ENCODE measurements at places on chromosomes 4 and X.

DNA sequence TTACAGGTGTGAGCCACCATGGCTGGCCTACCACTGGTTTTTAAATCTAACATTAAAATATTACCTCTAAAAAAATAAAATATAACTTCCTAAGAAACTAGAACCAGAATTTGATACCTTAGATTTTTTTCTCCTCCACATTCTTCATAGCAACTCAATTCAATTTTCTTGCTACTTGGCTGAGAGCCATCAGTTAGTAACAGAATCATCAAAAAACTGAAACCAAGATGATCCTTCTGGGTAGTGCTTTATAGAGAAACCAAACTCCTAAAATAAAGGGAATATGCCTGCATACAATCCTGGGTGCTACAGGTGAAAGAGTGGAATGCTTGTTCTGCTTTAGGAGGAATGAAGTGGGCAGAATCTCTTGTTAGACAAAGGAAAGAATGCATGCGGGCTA is 64.4 kb downstream of the RPS3A start:
- DNase-seq: no peak

- no peak for DNase-seq
Measured at GRCh38 chr4:184122631-184123408, 94.9 kb downstream of the ENPP6 start.

DNA sequence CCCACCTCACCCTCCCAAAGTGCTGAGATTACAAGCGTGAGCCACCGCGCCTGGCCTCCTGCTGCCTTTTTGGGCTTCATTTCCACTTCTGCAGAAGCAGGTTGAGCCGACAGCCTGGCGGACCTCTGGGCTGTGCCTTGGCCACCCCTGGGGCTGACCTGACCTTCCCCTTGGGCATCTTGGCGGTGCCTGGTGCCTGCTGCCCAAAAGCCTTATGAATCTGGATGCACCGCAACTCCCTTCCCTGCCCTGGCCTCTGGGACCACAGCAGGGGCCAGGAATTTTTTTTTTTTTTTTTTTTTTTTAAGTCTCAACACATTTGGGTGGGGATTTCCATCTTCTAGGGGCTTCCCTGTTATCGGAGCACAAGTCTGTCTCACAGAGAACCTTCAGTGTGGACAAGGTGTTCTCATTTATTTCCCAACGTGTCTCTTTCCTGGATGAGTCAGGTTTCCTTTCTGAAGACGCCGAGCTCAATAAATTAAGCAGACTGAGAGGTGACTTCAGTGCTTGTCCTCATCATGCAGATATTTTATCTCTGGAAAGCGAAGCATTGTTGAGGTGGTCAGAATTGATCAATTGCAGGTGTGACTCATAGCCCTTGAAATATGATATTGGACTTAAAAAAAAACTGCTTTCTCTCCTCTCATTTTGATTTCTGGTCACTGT is 79.7 kb downstream of the SHROOM2 start:
- no peak for DNase-seq

GRCh38 chr4:128380306-128380705 is 92.7 kb upstream of the PGRMC2 start:
- DNase-seq: no peak

DNA sequence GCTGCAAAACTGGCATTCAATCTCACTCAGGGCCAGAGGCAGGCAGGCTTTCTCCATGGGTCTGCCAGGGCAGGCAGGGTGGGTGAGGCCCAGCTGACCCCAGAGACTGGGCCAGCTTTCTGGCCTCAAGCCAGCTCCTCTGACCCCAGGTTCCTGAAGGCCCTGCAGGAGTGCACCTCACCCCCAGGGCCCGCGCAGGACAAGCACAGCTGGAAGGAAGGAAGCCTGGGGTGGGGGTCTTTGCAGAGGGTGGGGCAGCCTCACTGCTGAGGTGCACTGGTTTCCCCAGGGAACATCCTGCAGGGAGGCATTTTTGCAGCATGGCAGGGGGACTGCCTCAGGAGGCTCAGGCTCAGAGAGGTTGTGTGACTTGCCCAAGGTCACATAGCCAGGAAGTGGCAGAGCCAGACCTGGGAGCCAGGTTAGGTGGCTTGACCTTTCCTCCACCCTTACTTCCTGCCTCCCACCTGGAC is 31.5 kb upstream of the AFAP1 start:
- DNase-seq: no peak

DNA sequence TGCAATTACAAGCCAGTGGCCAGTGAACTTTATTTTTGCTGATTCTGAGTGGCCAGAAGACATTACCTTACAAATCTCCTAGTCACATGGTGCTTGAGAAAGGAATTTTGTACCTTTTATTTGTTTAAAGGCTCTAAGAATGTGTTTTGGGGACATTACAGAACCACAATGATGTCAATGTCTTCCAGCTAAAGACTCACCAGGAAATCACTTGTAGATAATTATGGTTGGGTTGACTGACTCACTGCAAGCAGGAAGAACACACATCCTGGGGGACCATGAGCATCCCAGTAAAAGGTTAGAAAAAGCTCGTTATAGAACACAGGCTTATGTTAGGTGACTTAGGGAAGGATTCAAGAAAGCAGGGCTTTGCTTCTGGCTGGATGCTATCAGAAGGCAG is 119.4 kb upstream of the FAM9B start:
- DNase-seq: no peak

GRCh38 chrX:126137899-126138298 is 28.2 kb downstream of the DCAF12L2 start:
- no peak for DNase-seq

DNA sequence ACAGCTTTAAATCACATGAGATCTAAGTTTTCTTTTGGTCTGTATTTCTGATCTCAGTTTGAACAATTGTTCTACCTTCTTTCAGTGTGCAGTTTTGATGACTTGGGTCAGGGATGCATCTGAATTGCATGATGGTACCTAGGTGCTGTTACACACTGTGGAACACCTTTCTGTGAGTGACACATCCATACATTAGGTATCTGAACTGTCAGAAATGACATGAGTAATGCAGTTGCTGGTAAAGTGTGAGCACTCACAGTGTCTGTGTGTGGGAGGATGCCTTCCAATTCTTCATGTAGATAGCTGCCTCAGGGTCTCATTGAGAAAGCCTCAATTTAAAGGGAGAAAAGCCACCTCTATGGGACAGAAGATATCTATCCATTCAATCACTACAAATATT is 411.9 kb downstream of the PPARGC1A start:
- DNase-seq: no peak

GRCh38 chr4:61553557-61554125 is 353.5 kb downstream of the ADGRL3 start:
- no peak for DNase-seq

- DNase-seq: no peak
Measured at GRCh38 chrX:70669120-70669519, 224.5 kb downstream of the DLG3 start.

- DNase-seq: no peak
Measured at GRCh38 chr4:150699599-150699998, 117.6 kb downstream of the MAB21L2 start.

GRCh38 chr4:44845309-44845708 is 119.0 kb upstream of the GNPDA2 start:
- no peak for DNase-seq

GRCh38 chrX:49762175-49762720 is 66.5 kb upstream of the PAGE1 start:
- DNase-seq: no peak

DNA sequence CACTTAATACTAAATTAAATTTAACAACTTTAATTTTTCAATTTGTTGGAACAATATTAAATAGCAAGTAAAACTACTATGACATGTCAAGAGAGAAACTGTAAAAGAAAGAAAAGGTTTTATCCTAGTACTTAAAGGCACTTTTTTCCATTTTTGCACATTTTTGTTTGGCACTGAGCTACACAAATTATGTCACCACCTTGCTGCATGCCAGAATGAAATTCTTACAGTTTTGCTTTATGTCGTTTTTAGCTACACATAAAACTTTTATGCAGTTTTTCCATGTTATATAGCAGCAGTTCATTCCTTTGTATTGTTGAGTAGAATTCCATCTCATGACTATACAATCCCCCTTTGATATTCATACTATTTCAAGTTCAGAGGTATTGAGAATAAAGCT is 99.1 kb upstream of the RXFP1 start:
- no peak for DNase-seq
